DMS79 treated with DMSO at 0.1 percent for 48 hours (cell line): ENCODE measurements at places on chromosomes 11 and 22.

- DNase-seq, result no peak
Measured at GRCh38 chr11:8709002-8709672, 26.5 kb downstream of the RPL27A start.

GRCh38 chr22:25482091-25482760, 82.2 kb upstream of the GRK3 start:
- no peak for DNase-seq

GRCh38 chr11:6615046-6615445, 3.0 kb upstream of the TAF10 start:
- no peak for DNase-seq

DNA sequence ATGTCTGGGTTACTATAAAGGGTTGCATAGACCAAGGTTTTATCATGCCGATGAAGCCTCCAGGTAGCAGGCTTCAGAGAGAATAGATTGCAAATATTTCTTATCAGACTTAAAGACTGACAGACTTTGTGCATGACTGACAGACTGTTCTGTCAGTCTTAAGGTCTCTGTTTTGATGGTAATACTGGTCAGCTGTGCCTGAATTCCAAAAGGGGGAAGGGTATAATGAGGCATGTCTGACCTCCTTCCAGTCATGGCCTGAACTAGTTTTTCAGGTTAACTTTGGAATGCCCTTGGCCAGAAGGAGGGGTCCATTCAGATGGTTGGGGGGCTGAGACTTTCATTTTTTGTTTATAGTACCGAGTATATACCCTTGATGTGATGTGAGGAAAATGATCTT, 4.7 kb upstream of the KCTD14 start:
- DNase-seq, result no peak

DNA sequence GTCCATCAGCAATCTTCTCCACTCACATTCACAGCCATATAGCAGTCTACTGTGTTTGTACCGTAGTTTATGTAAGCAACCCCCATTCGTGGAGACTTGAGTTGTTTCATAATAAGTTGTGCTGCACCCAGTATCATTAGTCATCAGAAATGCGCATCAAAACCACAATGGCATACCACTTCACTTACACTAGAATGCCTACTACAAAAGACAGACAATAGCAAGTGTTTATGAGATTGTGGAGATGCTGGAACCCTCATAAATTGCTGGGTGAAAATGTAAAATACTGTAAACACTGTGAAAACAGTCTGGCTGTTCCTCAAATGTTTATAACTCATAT, 133.3 kb downstream of the ATXN10 start:
- peak; percentile 0 for DNase-seq

- no peak for DNase-seq
Measured at GRCh38 chr11:31882951-31883392, 71.8 kb upstream of the PAX6 start.

DNA sequence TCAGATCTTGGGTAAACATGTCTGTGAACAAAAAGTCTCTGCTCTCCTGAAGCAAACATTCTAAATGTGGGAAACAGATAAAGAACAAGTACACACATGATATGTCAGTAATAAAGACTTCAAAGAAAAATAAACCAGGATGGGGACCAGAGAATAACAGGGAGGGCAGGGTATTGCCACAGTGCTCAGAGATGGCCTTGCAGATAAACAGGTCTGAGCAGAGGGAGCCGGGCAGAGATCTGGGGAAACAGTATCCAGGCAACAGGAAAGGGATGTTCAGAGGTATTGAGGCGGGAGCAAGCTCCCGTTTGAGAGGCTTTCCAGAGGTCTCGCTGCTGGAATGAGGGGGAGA, 2.9 kb downstream of the CCDC86 start:
- DNase-seq, result no peak

- peak; percentile 12 for DNase-seq
Measured at GRCh38 chr22:43277987-43278601, 65.1 kb downstream of the SCUBE1 start.

DNA sequence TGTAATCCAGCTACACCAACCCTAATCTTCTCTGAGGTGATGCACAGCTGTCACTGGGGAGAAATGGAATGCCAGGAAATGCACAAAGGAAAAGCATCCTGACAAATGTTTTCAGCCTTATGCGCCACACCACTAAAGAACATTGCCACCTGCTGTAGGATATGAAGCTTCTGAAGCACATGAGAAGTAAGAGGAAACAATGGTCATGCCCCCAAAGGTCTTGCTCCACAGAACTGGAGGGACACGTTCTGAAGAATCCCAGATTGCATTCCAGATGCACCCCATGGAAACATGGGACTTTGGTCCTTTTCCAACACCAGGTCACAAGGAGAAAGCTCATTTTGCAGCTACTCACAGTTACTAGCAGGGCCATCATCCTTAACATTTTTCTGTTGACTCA, 48.7 kb upstream of the ZBED5 start:
- DNase-seq, result no peak

DNA sequence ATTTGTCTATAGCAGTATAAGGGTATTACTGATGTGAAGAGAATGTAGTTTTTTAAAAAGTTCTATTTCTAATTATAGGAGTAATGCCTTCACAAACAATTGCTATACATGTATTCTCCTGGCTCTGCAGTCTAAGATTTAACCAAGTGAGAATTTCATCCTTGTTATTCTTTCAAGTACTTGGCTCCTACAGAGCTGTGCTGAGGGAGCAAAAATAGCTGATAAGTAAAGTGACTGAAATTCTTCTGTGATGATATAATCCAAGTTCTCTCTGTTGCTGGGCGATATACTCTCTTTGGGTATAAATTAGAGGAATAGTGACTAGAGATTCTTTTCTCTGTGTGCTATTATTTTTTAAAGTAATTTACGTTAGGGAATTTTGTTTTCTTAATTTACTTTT, 68.0 kb downstream of the PGR start:
- no peak for DNase-seq

DNA sequence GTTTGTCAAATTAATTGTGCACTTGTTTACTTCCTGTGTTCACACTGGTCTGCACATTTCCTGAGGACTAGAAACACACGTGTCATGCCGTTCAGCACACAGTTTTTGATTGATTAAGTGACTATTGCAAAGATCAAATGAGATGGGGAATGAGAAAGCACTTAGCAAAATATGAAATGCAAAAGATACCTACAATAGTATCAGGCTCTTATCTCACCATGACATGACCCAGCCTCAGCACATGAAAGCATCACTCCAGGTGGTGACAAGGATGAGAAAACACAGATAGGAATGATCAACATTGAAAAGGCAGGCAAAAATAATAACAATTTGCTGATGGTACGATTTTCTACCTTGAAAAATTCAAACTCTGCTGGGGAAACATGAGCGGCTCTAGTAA, 42.1 kb upstream of the TP53I11 start:
- DNase-seq, result no peak

DNA sequence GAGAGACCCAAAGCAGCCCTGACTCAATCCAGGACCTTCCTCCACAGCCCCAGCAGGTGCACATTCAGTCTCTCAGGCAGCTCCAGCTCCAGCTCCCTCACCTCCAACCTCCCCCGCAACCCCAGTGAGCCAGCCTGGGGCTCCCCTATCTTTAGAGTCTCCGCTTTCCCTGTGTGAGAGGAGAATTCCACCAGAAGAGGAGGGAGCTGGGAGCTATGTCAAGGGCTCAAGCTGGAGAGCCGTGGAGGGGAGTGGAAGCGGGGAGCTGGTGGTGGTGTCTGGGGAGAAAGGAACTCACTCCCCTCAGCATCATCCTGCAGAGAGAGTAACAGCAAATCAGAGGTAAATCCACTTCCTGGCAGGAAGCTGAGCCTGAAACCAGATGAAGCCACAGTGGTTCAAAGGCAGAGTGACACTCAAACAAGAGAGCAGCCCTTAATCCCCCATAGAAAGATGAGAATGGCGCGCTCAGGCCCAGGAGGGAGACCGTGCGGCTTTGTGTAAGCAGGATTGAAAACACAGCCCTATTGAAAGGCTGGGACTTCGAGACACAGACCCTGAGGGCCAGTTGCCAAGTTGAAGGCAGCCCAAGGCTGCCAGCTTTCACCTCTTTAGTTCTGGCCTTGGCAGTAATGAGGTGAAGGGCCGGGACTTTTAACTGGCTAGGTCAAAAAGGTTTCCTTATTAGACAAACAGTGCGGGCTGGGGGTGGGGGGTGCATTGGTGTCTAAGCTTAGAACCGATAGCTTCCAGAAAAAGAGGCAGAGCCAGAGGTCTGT, 21.4 kb upstream of the CDON start:
- peak; percentile 92 for DNase-seq

GRCh38 chr22:19809741-19810140, 44.9 kb downstream of the GNB1L start:
- DNase-seq, result no peak

DNA sequence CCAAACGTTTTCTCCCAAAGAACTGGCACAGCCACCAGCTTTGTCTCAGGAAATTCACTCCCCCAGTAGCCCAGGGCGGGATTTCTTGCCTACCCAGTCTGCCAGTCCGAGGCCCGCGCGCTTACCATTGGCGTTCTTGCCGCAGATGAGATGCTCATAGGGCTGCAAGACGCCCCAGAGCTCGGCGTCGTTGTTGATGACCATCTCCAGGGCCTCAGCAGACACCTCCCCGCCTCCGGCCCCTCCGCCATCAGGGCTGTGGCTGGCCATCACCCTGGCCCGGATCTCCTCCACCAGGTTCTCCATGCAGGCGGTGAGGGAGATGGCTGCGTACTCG, 1.3 kb downstream of the ABTB2 start:
- peak; percentile 37 for DNase-seq

- peak; percentile 33 for DNase-seq
Measured at GRCh38 chr22:43094085-43094484, 4.9 kb upstream of the TTLL1 start.

GRCh38 chr22:49367041-49367697, 460.5 kb downstream of the BRD1 start:
- DNase-seq, result no peak

- no peak for DNase-seq
Measured at GRCh38 chr11:64339754-64340408, at the start of gene CCDC88B. Gene CCDC88B, plus strand, starts transcription at chr11:64340204. Its CDS starts 63 bp downstream, at chr11:64340267.

DNA sequence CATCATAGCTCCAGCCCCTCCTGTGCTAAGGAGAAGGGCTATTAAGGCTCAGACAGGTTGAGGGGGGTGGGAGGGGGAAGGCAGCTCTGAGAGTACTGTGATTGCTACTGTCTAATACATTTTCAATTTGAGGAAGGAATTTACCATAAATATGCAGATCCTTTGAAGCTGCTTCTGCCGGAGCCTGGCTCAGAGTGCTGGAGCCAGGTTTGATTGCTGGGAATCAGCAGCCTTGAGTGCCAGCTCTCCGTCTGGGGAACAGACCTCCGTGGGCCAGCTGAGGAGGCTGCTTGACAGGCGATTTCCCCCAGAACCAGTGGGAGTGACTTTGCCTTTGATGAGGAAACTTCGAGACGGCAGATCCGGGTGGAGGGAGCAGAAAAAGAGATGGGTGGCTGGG, 141.7 kb upstream of the TBCEL start:
- DNase-seq, result no peak

DNA sequence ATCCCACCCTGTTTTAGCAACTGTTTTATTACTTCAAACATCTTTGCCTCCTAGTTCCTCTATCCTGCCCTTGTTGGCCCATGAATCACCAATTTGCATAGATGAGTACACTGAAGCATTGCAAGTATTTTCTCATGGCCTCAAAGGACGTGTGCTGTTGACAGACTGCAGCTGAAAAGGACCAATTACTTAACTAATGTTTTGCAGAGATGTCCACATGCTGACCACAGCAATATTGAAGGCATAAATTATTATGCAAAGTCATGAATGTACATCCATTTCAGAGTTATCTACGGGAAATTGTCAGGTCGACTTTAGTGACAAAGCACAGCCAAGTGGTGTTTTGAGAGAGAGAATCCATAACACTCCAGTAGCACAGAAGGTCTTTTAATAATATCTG, 64.8 kb downstream of the CADM1 start:
- DNase-seq, result no peak

- no peak for DNase-seq
Measured at GRCh38 chr11:111363985-111364384, 15.1 kb downstream of the POU2AF1 start.

DNA sequence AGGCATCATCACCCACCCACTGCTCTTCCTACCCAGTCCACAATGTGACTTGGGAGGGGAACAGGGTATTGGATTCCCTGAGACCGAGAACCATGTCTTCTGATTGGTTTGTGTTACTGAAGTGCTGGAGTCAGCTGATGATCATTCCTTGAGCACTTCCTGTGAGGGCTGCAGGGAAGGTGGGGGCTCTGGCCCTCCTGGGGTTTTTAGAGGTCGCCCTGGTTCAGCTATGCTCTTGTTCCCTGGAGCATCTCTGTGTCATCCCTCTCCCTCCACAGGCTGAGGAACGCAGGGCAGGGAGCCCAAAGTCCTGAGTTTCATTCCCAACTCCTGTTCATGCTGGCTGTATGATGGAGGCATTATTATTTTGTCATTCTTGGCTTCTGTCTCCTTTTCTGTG, 6.7 kb downstream of the ZC3H7B start:
- no peak for DNase-seq

- peak; percentile 78 for DNase-seq
Measured at GRCh38 chr11:93194673-93195291, 3.0 kb downstream of the SLC36A4 start.
